ENCODE measurements at places on chromosomes 6 and 20.

DNA sequence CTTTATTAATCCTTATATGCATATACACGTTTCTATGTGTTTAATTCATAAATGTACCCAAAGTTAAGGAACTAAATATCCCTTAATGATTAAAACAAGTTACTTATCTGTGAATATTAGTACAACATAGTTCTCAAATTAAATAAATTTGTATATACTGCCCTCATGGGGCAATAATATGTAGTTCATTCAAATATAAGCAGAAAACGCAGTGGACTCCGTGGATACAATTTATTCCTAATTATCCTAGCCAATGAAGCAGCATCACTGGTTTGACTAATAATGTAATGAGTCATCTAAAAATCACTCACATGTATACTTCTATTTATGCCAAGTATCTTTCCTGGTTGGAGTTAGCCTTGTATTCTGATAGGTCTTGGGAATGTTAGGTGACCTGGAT is 111.6 kb downstream of the TBC1D32 start:
- no peak for DNase-seq

GRCh38 chr20:63966172-63966943 is 3.4 kb downstream of the ZNF512B start:
- DNase-seq, result no peak

GRCh38 chr6:84512391-84512790 is 252.0 kb downstream of the TBX18 start:
- no peak for DNase-seq

- DNase-seq, result no peak
These were observed 4.5 kb upstream of the GPSM3 start for GRCh38 chr6:32196682-32197616.

DNA sequence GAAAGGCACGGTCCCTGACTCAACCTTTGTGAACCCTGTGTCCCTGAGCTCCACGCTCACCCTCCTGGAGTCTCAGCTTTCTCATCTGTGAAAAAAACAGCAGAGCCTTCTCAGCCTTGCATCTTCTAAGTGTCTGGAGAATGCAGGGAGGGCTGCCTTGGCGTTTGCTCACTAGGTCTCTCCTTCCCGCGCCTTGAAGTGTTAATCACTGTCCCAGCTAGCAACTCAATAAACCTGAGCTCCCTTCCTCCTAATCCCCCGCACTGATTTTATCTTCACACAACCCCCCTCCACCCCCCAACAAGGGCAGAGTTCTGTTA is 34.9 kb upstream of the FOXC1 start:
- DNase-seq, result peak; percentile 47

- no peak for DNase-seq
These were observed 309.9 kb upstream of the CDYL start for GRCh38 chr6:4466261-4466660.

DNA sequence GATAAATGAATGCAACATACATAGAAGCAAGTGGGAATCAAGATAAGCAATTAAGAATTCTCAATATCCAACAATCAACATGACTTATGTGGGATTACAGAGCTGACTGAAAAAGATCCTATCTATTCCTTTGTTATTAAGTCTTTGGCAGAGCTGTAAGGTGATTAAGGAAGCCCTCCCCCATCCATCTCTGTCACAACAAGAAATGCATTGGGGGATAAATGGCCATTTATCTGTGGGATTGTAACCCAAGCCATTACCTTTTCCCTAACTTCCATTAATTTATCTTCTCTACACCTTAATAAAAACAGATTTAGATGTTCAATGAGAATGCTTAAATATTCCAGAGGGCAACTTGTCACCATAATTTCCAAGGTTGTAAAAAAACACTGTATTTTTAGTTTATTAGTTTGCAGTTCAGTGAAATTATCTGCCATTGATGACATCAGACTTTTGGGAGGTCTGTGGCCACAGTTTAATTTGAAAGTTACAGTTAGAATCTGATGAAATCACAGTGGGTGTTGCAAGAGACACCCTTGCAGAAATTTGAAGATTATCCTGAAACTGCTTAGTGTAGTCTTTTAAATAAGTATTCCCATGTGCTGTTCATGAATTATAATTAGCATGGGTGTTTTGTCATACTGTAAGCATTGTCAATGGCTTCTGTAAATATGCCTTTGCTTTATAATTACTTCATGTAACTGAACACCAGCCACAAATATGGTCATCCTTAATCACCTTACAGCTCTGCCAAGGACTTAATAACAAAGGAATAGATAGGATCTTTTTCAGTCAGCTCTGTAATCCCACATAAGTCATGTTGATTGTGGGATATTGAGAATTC is 49.4 kb upstream of the FYN start:
- no peak for DNase-seq

DNA sequence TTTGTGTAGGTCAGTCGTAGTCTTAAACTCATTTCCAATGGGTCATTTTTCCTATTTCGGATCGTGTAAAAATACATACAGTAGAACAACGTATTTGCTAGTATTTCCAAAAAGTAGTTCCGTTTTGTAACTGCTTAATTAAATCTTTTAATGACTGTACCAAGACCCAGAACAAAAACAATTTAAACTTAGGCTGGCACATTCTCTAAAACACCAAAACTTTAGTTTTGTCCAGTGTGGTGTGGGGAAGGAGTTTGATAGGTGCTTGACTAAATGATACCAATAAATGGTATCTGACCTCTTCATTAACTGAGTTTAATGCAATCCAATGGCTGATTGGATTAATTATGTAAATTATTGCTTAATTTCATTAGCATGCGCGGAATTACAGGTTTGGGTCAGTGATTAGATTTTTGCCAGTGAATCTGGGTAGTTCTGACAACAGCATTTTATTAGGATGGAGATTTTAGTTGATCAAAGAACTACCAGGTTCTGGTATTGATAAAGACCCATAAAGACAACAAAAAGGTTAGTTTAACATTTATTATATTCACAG is 20.8 kb downstream of the OR2B2 start:
- no peak for DNase-seq

DNA sequence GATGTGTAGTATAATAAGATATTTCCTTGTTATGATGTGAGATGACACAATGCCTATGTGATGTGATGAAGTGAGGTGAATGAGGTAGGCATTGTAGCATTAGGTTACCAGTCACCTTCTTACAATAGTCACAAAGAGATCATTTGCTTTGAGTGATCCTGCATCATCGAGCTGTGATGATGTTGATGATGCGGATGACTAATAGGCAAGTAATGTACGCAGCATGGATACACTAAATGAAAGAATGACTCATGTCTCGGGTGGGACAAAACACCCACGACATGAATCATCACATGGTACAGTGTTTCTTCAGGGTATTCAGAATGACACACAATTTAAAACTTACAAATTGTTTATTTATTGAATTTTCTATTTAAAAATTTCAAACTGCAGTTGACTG is 806.3 kb upstream of the GJE1 start:
- no peak for DNase-seq

DNA sequence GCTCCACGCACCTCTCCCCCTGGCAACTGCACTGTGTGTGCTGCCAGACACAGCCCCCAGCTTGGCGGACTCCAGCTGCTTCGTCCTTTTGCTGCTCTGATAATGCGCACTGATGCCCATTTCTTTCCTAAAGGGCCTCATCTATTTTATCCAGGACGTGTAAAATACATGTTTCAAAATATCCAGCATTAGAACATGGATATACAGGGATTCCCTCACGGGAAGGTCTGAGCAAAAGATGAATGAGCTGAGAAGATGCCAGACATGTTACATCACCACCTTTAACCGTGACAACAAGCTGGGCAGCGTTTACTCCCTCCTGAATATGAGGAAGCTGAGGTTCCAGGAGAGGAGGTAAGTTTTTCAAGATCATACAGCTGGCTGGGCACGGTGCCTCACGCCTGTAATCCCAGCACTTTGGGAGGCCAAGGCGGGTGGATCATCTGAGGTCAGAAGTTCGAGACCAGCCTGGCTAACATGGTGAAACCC is 32.8 kb downstream of the TNXB start:
- DNase-seq, result no peak

- DNase-seq, result no peak
These were observed 141.4 kb downstream of the HIVEP2 start for GRCh38 chr6:142803495-142804058.

DNA sequence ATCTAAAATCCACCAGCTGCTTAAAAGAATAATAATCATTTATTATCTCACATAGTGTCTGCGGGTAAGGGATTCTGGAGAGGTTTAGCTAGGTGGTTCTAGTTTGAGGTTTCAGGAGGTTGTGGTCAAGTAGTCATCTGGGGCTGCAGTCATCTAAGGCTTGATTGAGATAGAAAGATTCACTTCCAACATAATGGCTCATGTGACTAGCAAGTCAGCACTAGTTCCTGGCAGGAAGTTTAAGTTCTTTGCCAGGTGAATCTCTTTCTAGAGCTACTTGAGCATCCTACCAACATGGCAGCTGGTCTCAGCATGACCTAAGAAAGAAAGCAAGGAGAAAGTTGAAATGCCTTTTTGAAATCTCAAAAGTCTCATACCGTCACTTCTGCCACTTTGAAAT is 128.8 kb downstream of the EDN1 start:
- DNase-seq, result no peak

All from H1 (cell line).